Dorsolateral prefrontal cortex (tissue), 122 donors: ENCODE measurements at places on chromosomes 4 and X.

- no peak for DNase-seq
Observed at GRCh38 chr4:8383451-8384160, 56.9 kb downstream of the ACOX3 start.

DNA sequence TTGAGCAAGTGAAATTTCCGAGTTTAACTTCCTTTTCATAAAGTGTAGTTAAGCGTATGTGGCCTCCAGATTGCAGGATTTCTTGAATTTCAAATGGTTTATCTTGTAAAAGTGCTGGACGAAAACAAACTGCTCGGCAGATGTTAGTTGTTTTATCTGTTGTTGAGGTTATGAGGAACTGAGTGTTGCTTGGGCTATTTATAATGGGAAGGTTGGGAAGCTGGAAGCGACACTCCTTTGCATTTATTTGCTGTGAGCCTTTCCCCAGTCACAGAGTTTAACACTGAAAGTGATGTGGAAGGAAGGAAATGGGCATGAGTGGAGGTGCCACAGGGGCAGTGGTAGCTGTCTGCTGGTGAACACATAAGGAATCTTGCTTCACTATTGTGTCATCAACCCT lies 284.9 kb downstream of the PCDH7 start:
- DNase-seq, result no peak

DNA sequence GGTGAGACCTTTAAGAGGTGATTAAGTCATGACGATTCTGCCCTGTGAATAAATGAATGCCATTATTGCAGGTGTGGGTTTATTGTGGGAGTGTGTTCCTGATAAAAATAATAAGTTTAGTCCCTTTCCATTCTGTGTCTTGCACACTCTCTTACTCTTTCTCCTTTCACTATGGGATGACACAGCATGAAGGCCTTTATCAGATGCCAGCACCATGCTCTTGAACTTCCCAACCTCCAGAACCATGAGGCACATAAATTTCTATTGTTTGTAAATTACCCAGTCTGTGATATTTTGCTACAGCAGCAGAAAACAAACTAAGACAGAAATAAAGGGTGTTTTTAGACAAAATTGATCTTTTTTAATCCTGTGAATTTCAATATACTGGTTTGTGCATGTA lies 10.5 kb downstream of the SFRP2 start:
- DNase-seq, result no peak

GRCh38 chr4:184745831-184746795 lies 12.2 kb upstream of the CENPU start:
- DNase-seq, result peak; percentile 73

GRCh38 chr4:148112231-148112982 lies 329.8 kb downstream of the NR3C2 start:
- DNase-seq, result no peak

- no peak for DNase-seq
Observed at GRCh38 chrX:134502686-134503085, 42.7 kb downstream of the HPRT1 start.

DNA sequence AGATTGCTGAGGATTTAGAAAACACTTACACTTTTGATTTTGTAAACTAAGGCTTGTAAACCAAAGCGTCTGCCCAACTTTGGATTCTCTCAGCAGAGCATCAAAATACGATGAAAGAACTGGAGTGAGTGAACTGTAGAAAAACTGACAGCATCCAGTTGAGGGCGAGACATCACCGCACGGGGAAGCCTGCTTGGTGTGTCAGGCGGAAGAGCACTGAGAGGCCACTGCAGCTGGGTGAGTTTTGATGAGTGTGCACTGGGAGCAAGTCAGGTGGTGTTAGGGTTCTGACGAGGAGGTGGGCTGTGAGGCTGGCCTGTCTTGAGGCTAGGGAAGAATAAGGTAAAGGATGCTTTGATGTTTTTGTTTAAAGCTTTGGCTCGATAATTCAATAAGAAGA lies 46.8 kb upstream of the CLDN24 start:
- DNase-seq, result no peak

DNA sequence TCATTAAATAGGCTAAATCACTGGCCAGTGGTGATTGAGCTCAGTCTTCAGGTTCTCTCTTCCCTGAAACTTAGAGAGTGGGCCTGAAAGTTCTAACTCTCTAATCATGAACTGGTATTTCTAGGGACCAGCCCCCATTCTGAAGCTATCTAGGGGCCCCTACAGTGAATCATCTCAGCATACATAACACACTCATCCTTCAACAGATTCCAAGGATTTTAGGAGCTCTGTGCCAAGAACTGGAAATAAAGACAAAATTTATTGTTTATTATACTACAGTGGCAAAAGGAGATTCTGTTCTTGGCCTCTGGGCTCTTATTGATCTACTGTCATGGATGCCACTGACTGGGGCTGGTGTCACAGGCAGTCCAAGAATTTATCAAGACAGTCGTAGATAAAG lies 263.8 kb upstream of the IGFBP7 start:
- no peak for DNase-seq

- DNase-seq, result no peak
Observed at GRCh38 chrX:31604629-31605221, 532.9 kb upstream of the FTHL17 start.

DNA sequence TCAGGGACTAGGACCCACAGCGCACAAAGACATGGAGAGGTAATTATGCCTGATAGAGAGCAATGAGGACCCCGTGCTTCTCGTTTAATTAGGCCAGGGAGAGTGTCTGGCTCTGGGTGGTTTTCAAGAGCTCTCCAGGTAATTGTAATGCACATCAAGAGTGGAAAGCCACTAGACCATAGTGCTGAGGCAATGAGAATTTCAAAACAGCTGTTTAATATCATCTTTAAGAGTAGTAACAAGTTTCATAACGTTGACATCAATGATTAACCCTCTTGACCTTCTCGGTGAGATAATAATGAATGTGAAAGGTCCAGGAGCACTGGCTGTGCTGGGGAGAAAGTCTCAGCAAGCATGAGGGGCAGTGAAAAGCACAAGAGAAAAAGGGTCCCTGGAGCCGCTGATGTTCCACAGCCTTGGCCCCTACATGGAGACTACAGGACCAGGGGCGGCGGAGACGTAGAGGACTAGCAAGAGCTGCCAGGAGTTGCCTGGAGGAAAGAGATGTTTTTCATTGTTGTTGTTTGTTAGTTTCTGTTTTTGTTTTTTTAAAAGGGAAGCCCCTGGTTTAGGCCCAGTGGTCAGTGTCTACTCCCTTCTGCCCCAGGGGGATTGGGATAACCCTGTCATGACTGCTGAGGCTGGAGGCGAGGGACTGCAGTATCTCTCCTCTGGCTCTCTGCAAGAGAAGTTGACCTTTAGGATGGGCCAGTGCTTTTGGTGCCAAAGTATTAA lies 14.8 kb upstream of the CXCR3 start:
- no peak for DNase-seq

DNA sequence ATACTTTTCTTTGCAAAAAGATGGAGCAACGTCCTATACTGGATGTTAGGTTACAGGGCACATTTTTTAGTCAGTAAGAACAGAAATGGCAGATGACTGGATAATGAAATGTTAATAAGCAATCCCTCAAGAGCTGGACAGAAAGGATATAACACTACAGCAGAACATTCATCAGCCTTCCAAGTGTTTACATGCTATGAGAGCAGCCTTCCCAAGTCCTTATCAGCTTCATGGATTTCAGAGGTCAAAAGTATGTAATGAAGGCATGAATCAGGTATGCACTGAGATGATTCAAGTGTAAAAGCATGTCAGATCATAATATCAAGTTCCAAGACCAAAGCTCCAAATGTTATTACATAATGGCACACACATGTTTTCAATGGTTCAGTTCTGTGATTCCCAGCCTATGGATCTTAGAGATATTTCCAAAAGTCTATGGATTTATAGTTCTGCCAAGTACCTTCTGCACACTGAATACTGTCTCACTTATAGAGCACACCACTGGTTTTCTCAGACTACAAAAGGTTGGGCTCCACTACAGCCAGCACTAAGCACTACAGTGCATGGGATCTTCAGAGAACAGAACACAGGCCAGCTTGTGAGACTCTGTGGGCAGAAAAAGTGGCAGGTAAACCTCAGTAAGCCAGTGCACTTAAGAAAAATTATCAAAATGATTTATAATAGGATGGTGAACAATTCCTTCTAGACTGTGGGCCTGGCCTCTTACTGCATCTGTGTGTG lies 49.2 kb downstream of the GPC4 start:
- no peak for DNase-seq

- peak; percentile 44 for DNase-seq
Observed at GRCh38 chr4:7419961-7420660, 14.6 kb downstream of the PSAPL1 start.

- no peak for DNase-seq
Observed at GRCh38 chr4:86032476-86033022, 327.3 kb downstream of the MAPK10 start.

GRCh38 chr4:122643257-122643656 lies 22.4 kb upstream of the IL21 start:
- no peak for DNase-seq

DNA sequence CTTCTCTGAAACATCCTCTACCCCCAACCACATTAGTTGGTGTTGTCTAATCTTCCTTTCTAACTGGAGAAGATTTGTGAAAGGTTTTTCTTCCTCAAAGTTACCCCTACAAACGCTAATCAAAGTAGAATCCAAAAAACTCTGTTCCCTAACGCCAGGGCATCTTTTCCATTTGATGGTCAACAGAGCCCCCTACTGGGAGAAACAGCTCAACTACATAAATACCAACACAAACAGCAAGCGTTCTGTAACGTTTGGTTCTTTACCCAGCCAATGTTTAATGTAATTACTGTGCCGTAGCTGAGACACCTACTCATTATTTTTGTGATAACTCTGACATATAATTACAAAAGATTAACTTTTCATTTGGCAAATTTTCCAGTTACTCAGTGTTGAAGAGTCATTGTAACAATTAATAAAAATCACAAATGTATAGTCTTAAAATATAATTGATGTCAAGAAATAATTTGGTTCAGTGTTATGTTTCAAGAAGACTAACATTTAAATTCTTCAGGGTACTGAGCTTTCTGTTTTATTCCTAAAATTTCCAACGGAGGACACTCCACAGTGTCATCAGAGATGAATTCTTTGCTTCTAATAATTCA lies 94.9 kb upstream of the TBC1D9 start:
- no peak for DNase-seq

- DNase-seq, result no peak
Observed at GRCh38 chrX:129310000-129310399, 213.3 kb downstream of the SMARCA1 start.

DNA sequence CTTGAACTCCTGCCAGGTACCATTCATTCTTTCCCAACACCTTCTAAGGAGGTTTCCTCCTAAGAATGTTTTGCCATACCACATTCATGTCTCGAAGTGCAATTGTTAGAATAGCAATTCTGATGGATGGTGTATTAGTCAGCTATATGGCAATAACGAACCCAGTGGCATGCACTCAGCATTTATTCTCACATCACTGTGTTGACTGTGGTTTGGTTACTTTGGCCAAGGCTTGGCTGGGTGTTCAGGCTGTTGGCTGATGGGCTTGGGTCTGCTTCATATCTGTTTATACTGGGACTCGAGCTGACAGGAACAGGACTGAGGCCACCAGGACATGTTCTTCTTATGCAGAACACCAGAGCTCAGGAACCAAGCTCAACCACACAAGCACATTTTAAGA lies 31.7 kb downstream of the PSAPL1 start:
- DNase-seq, result no peak

- DNase-seq, result peak; percentile 74
Observed at GRCh38 chrX:46408553-46409407, 136.4 kb downstream of the ZNF674 start.

- DNase-seq, result no peak
Observed at GRCh38 chrX:78455901-78456300, 128.5 kb upstream of the CYSLTR1 start.

DNA sequence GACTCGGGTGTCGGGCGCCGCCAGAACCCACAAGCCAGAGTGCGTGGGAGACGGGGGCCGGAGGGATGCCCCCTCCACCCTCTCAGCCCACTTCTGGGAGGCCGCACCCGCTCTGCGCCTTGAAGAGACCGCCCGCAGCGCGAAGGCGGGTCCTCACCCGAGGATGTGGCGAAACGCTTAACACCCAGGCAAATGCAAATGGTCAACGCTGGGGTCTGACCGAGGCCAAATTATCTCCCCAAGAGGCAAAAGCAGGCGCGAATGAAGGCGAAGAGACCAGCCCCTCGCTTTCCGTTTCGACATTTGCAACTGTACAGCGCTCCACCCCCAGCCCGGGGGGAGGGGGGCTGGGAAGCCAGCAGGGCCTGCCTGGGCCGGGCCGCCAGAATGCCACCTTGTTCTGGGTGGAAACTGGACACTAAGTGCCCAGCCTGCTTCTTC lies 137.7 kb upstream of the ZIC3 start:
- DNase-seq, result no peak

- no peak for DNase-seq
Observed at GRCh38 chrX:153153516-153153915, 25.6 kb upstream of the MAGEA1 start.

DNA sequence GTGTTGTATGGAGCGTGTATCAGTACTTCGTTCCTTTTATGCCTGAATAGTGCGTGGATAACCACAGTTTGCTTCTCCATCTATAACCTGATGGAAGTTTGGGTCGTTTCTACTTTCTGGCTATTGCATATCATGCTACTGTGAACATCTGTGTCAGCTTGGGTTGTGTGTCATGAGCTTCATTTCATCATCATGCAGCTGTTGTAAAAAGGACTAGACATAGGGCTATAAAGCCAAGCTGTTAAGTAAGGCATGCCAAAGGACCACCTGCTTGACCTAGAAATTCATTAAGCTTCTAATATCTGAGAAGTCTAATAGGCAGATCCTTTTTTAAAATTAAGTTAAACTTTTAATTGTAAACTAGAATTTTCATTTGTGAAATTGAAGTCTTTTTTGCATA lies 18.4 kb downstream of the SMS start:
- DNase-seq, result no peak

GRCh38 chrX:18647621-18648020 lies 24.3 kb downstream of the RS1 start:
- DNase-seq, result no peak

DNA sequence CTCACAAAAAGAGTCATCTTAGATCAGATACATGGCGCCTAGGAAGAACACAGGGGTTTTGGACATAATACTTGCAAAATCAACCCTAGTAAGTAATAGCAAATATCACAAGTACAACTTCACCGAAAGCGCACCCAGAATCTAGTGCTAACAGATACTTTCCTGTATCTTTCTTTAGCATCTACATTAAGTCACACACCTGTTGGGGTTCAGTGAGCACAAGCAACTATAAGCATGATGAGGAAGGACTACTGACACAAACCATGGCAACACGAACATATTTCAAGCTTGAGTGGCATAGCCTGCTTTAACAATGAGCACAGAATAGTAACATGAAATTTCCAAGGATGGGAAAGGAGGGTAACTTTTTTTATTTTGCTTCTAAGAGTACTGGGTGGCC lies 116.1 kb downstream of the GPC3 start:
- DNase-seq, result no peak

GRCh38 chrX:107574054-107574683 lies 54.1 kb upstream of the PRPS1 start:
- no peak for DNase-seq

- DNase-seq, result no peak
Observed at GRCh38 chr4:169106696-169107229, 96.7 kb upstream of the CBR4 start.

DNA sequence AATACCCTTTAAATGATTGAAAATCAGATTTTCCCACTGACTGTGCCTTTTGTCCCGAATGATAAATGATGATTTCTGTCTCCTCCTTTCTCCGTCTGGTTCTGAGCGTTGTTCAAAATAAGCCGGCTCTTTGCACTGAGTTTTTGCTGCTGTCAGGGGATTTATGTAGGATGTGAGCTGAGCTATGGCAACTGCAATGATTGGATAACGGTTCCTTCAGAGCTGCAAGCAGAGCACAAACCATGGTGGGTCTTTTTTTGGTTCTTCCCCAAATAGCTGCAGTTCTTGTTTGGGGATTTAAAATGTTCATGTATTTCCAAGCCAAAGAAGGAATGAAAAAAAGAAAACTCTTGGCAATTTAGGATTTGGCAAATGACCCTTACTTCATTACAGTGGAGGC lies 124.5 kb upstream of the CASK start:
- DNase-seq, result no peak
